ENCODE measurements at places on chromosomes 3 and 15.

GRCh38 chr15:72034859-72035650, 82.9 kb downstream of the MYO9A start:
- DNase-seq: no peak

GRCh38 chr15:22930782-22931484, 49.2 kb downstream of the CYFIP1 start:
- DNase-seq: no peak

- no peak for DNase-seq
Measured at GRCh38 chr3:76470285-76470684, 569.6 kb upstream of the ROBO2 start.

DNA sequence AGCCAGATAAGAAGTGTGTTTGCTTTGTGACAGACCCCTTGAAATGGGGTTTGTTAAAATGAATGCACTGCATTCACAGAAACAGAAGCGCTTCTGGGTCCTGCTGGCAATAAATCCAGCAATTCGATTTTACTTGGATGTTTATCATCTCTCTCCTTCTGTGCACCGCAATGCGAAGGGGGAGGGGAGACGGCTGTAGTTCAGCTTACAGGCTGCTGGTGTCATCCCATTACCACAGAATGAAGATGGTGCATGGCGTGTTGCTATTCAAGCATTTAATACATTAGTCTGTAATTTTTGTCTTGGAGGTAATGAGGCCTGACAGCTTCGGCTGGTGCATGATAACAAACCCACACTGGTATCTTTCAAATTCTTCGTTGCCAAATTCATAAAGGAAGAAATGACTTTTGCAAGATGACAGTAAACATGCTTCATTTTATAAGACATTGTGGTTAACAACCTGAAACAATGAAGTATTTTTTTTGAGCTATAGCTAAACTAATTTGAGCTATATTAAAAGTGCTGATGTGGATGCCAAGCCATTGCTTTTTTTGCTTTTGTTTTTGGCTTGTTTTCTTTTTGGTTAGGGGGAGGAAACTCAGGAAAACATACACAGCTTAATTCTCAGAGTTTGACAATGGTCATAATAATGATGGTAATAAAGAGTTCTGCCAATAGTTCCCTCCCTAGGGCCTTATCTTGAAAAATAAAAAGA, 418.3 kb downstream of the OTOL1 start:
- no peak for DNase-seq

DNA sequence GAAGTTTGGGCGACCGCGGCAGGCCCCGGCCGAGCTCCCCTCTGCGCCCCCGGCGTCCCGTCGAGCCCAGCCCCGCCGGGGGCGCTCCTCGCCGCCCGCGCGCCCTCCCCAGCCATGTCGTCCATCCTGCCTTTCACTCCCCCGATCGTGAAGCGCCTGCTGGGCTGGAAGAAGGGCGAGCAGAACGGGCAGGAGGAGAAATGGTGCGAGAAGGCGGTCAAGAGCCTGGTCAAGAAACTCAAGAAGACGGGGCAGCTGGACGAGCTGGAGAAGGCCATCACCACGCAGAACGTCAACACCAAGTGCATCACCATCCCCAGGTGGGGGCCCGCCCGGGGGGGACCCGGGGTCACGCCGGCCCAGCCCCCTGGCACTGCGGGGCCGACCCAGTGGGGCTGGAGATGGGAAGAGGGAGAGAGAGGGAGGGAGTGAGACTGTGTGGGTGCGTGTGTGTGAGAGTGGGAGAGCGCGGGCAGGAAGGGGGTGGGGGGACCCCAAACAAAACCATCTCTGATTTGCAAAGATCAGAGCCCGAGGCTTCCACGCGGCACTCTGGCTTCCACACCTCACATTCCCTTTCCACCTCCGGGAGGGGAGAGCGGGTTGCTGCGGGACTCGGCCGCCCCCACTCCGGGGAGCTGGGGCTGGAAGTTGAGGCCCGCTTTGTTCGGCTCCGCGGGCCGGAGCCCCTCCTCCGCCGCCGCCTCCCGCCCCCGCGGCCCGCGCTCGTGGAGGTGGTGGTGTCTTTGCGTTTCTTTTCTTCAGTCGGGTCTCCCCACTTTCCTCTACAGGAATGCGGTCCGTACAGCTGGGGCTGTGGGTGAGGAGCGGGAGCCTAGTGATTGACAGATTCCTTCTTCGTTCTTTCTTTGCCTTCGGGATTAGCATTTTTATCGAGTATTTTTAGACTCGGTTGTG, 898 bp downstream of the SMAD3 start:
- DNase-seq: no peak

DNA sequence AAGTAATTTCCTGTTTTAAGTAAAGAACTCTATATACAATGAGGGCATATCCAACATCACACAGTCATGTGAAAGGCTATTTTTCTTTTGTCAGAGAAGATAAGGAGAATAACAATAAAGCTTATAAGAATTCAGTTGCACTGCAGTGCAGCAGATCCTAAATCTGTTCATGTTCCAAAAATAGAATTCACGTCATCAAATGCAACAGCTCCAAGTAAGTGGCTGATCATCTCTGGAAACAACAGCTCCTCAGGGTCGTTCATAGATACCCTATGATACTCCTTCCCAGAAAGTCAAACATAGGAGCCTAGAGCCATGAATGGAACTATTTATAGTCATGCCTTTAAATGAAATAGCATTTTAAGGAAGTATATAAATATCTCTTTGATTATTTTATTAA, 100.2 kb downstream of the FMN1 start:
- no peak for DNase-seq

GRCh38 chr3:194637066-194637465, 3.8 kb upstream of the TMEM44 start:
- no peak for DNase-seq

DNA sequence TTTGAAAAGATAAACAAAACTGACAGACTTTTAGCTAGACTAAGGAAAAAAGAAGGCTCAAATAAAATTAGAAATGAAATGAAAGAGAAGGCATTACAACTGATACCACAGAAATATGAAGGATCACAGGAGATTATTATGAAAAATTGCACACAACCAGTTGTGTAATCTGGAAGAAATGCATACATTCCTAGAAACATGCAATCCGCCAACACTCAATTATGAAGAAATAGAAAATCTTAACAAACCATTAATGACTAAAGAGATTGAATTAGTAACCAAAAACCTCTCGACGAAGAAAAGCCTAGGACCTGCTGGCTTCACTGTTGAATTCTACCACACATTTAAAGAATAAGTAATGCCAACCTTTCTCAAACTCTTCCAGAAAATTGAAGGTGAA, 149.5 kb downstream of the SV2B start:
- DNase-seq: no peak

Data from stimulated activated CD4-positive, alpha-beta T cell treated with anti-CD3 and anti-CD28 coated beads, Interleukin-1b, Interleukin-23, amount 100 ng/mL, for 48 hours (primary cell).